Activated CD8-positive, alpha-beta memory T cell treated with anti-CD3 and anti-CD28 coated beads for 48 hours (primary cell): ENCODE measurements at places on chromosomes 6 and 20.
A peak's percentile ranks its signal among the peaks of the same experiment; 100 is the strongest.

GRCh38 chr6:98945311-98946115 lies 2.2 kb downstream of the FBXL4 start:
- no peak for DNase-seq

GRCh38 chr20:32664678-32665159 lies 9.0 kb downstream of the C20orf203 start:
- DNase-seq = no peak

DNA sequence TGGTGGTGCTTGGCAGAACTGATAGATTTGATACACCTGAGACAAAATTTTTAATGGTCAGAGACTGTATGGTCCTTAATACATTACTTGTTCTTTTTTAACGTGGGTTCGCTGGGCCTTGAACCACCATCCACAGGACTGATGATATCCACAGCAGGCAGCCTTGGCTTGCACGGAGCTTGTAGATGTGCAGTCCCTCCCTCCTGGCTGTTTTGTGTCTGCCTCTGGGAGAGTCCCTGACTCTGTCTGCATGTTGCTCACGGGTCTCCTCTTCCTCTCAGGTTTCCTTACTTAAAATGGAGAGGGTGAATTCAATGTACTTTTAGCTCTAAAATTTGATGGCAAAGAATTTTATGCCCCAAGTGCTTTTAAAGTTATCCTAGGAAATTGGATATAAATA lies 17.5 kb downstream of the KIF25 start:
- no peak for DNase-seq

DNA sequence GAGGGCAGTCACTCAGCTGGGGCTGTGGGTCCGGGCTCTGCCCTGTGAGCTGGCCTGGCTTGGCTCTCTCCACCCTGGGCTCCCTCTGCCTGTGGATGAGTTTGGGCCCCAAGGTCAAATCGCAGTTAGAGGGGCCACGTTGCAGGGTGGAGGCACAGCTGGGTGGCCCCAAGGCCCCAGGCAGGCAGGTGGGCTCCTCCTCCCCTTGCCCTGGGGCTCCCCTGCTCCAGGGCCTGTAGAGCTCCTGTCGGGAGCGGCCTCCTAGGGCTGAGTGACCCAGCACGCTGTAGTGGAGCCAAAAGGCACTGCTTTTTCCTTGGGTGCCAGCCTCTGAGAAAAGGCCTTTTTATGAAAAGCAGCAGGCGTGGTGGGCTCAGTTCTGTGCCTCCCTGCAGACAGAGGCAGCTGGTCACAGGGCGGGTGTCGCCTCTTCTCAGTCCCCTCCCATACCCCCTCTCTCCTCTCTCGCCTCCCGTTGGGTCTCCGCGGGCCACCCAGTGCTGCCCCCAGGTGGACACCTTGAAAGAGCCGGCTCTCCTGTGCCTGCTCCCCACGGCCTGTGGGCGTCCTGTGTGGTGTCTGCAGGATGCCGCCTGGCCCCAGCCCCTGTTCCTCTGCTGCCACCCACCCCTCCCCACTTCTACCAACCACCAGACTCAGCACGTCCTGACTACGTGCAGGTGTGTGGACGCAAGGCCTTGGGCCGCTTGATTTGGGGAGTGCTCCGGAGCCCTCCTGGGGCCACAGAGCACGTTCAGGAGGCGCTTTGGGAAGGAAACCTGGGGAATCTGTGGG lies 13.2 kb downstream of the SS18L1 start:
- no peak for DNase-seq

DNA sequence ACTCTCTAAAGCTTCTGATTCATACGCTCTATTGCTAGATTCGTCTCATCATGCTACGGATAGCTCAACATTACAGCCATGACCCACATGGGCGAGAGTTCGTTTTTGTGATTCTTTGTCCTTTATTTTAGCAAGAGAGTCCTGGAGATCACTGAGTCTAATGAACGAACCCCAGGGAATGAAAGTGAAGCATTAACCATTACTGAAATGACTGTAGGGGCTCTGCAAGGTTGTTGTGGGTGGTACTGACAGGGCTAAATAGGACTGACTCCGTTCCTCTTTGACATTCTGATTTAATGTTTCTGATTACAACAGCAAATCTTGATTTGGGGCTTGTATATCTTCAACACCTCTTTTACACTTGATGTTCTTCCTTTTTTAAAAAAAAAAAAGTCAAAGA lies 13.7 kb upstream of the RTF2 start:
- no peak for DNase-seq

GRCh38 chr6:3311826-3312225 lies 53.1 kb downstream of the PSMG4 start:
- DNase-seq = no peak

GRCh38 chr6:88119769-88120168 lies 46.4 kb downstream of the CNR1 start:
- DNase-seq = no peak

DNA sequence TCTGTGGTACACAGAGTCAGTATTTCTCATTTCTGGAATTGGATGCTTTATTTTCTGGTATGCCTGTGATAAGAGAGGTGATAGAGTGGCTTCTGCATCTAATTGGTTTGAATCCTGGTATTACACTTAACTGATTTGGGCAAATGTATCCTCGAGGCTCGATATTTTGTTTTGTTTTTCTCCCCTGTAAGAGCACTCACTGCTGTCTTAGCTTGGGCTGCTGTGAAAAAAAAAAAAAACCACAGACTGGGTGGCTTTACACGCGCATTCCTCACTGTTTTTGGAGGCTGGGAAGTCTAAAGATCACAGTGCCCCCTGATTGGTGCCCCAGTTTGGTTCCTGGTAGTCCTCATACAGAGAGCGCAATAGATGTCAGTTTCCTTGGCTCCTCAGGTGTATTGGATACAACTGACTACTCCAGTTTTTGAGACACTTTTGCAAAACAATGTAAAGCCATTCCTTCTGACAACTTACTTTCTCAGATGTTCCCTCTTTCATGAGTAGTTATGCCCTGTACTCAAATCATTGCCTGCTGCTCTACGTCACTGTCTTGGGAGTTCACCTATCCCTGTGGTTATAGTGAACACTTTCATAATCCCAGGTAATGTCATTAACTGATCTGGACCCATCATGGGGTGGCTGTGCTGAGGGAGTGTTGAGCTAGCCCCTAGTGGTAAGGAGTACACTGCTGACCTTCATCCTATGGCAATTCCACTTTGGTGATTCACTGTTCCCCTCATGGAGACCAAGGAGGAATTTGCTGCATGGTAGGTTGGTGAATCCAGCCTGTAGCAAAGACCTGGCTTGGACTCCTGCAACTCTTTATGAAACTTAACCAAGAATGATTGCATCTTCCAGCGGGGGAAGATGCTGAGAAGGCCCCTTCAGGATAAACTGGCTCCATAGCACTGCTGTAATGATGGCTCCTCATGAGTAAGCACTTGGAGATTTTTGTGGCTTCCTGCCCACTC lies 3.5 kb upstream of the ACAT2 start:
- DNase-seq = no peak

DNA sequence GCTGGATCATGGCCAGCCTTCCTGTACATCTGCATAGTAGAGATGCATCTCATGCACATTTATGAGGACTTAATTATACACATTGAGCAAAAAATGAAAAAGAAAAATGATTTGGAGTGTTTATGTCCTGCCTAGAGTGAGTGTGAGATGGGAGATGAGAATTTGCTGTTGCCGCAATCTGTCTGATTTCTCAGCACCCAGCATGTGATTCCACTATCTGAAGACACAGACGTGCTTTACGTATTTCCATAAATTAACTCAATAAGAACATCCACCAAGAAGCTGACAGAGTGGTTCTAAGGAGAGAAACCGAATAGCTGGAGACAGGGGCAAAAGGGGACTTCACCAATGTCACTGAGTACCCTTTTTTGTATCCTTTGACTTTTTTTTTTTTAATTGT lies 15.2 kb downstream of the EDEM2 start:
- no peak for DNase-seq

DNA sequence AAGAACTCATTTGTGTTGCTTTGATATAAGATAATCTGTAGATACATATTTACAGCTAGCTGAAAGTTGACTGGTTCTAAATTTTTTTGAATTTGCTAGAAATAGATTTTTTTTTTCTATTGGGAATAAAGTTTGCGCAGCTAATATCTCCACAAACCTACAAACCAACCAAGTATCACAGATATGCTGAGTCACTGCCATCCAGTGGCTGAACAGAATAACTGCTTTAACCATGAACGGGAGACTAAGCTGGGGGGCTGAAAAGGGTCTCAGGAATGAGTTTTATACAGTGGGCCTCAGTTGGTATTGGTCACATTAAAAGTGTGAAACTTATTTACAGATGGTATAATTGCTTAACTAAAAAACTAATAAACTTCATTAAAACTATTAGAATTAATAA lies 326.7 kb upstream of the CNR1 start:
- DNase-seq = no peak

GRCh38 chr6:8888468-8888867 lies 453.1 kb upstream of the SLC35B3 start:
- DNase-seq = no peak

DNA sequence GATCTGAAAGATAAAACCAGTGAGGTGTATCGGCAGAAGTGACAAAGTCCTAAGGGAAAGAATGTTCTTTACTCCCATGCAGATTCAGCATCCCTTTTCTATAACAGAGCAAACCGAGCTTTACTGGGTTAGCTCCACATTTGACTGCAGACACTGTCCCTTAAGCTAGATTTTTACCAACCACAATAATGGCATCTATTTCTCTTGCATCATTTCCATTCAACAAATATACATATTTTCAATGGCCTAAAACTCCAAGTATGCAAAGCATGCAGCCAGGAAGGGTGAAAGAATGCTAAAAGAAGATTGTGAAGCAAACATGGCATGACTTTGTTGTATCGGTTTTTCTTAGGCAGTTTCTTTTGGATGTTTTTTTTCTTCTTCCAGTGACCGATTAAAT lies 255.4 kb downstream of the OGFRL1 start:
- DNase-seq = no peak

DNA sequence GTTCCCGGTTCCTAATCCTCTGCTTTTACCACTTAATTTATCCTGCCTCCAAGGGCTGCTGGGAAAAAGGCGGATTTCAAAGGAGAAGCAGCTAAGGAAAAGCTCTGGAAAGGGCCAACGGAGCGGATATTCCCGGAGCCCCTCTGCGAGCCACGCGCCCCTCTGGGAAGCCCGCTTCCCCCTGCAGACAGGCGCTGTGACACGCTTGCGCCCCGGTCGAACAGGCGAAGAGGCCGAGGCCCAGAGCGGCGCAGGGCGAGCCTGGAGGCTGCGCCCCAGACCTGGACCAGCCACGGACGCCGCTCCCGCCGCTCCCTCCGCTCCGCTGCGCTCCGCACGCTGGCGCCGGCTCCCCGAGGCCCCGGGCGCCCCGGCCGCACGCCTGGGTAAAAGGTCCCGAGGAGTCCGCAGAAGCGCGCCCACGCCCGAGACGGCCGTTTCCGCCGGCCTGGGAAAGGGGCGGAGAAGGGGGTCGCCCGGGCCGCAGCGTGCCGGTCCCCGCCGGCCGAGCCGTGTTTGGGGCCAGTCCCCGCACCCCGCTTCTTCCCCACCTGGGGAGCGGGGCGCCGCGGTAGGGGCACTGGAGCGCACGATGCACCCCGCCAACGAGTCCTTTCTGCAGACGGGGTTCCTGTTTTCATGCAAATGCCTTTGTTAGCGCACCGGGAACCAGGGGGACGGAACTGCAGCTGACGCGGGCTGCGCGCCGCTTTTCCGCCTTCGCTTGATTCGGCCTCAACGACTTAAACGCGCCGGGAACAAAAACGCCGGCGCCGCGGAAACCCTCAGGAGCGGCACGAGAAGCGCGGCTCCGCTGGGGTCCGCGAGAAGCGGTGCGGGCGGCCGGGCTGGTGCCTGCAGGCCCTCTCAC lies 91.9 kb upstream of the SIRPA start:
- DNase-seq = no peak

DNA sequence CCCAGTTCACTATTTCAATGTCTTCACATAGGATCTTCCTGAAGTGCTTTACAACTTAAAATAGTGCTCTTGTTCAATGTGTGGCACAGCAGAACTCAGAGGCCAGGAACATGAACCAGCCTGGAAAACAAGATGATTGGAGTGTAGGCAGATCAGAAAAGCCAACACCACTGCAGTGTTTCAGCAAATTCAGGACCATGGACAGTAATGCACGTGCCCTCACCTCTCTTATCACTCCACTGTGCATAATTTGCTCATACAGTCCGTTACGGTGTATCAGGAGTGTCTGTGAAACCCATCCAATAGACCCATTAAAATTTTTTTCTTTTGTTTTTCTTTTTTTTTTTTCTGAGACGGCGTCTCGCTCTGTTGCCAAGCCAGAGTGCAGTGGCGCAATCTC lies 27.6 kb upstream of the HACE1 start:
- no peak for DNase-seq

GRCh38 chr6:10791673-10792072 lies 44.1 kb downstream of the TMEM14B start:
- DNase-seq = no peak

- DNase-seq = no peak
Observed at GRCh38 chr6:33983109-33983716, 162.7 kb downstream of the GRM4 start.

GRCh38 chr20:62875419-62876361 lies 14.1 kb upstream of the TCFL5 start:
- DNase-seq = no peak

GRCh38 chr6:168450917-168451316 lies 9.9 kb downstream of the SMOC2 start:
- no peak for DNase-seq

DNA sequence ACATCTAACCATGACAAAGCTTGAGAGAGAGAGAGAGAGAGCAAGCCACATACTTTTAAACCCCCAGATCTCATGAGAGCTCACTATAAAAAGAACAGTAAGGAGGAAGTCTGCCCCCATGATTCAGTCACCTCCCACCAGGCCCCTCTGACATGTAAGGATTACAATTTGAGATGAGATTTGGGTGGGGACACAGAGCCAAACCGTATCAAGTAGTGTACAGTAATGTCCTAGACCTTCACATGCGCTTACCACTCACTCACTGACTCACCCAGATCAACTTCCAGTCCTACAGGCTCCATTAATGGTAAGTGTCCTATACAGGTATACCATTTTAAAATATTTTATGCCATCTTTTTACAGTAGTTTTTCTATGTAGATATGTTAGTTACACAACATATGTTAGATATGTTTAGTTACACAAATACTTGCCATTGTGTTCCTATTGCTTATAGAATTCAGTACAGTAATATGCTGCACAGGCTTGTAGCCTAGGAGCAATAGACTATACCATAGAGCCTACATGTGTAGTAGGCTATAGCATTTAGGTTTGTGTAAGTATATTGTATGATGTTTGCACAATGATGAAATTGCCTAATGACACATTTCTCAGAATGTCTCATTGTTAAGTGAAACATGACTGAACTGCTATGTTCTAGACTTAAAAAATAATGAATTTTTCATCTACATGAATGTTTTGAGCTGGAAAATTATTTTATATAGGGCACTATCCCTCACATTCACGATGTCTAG lies 11.7 kb downstream of the TSPYL1 start:
- no peak for DNase-seq

GRCh38 chr6:17448165-17448564 lies 54.8 kb downstream of the CAP2 start:
- DNase-seq = no peak

DNA sequence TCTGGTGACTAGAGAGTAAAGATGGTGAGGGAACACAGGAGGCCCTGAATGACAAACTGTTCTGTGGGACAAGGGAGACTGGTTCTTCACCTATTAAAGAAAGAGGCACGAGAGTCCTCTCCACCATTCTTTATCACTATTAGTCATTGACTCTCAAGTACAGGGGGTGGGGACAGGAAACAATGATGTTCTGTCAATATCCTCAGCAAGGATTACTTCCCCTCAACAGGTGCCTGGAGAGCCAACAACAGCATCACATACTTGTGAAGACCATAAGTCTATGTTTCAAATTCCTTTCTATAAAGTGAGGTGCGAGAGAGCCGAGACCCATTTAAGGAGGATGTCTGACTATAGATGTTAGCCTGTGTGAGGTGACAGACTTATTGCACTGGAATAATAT lies 72.4 kb upstream of the TBC1D7 start:
- DNase-seq = no peak

GRCh38 chr20:48904566-48905296 lies 16.8 kb upstream of the ARFGEF2 start:
- DNase-seq = peak; percentile 45
